ENCODE measurements at places on chromosomes 2 and 18.

- no peak for DNase-seq
These were observed 17.0 kb downstream of the SLC30A6 start for GRCh38 chr2:32182667-32183066.

- DNase-seq: no peak
These were observed 54.8 kb upstream of the PDE1A start for GRCh38 chr2:182481676-182482075.

DNA sequence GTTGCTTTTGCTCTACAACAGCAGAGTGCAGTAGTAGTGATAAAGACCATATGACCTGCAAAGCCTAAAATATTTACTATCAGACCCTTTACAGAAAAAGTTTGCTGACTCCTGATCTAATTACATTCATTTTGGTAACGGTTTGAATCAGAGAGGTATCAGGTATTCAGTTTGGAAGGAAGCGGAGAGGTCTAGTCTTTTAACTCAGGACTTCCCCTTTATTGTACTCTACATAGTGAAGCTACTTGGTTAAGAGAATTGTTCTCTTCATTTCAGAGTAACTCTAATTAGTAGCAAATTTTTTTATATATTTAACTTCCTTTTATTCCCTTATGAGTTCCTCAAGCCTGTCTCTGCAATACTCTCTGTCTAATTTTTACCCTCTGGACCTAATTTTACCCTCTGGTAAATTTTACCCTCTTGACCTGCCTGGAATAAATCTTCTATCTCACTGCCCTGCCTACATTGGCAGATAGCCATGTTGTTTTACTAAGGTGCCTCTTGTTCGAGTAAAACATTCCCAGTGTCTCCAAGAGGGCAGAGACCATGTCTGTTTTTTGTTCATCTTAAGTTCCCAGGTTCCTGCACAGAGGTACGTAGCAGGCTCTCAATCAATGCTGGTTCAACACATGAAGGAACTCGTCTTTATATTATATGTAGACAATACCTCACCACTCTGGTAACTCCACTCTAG, 170.6 kb downstream of the DNAH6 start:
- no peak for DNase-seq

DNA sequence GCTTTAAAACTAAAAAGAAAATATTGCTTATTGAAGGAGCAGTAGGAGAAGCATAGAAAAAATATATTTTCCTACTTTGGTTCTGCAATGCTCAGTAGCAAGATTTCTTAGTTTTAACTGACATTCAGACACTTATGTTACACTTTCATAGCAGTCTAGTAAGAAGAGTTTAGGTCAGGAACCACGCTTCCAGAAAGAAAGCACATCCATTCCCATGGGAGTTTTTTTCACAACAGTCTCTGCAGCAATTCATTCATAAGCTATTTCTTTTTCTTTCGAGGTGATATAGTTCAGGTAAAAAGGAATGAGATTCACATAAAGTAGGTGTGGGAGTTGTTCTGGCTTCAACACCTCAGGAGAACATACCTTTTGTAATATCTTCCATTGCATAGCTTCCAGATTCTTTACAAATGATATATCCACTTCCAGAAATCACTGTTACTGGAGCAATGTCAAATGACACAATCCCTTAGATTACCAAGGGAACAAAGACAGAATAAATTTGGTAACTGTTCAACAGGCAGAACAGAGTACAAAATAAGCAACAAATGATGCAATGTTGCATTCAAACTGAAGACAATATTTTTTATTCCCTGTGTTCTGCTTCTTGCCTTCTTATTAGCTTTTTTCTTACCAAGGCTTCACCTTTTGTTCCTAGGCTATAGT, 95.2 kb upstream of the GULP1 start:
- peak; percentile 83 for DNase-seq

DNA sequence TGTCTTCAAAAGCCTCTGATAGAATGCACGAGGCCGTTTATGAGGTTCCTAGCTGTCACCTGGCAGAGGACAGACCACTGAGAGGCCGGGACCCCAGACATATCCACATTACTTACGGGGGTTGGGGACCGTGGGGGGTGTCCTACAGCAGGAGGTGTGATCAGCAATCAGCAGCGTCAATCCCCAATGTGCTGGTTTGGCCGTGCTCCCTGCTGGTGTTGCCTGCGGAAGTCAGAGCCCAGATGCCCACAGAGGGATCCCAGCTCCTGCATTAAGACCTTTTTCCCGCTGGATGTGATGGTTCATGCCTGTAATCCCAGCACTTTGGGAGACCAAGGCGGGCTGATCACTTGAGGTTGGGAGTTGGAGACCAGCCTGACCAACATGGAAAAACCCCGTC, 20.8 kb upstream of the SP5 start:
- DNase-seq: no peak

GRCh38 chr18:78586586-78586985, 393.0 kb upstream of the SALL3 start:
- no peak for DNase-seq

- DNase-seq: peak; percentile 26
These were observed 135.8 kb upstream of the LTBP1 start for GRCh38 chr2:32810909-32811495.

- no peak for DNase-seq
These were observed 70.6 kb downstream of the CAPN13 start for GRCh38 chr2:30736461-30737325.

DNA sequence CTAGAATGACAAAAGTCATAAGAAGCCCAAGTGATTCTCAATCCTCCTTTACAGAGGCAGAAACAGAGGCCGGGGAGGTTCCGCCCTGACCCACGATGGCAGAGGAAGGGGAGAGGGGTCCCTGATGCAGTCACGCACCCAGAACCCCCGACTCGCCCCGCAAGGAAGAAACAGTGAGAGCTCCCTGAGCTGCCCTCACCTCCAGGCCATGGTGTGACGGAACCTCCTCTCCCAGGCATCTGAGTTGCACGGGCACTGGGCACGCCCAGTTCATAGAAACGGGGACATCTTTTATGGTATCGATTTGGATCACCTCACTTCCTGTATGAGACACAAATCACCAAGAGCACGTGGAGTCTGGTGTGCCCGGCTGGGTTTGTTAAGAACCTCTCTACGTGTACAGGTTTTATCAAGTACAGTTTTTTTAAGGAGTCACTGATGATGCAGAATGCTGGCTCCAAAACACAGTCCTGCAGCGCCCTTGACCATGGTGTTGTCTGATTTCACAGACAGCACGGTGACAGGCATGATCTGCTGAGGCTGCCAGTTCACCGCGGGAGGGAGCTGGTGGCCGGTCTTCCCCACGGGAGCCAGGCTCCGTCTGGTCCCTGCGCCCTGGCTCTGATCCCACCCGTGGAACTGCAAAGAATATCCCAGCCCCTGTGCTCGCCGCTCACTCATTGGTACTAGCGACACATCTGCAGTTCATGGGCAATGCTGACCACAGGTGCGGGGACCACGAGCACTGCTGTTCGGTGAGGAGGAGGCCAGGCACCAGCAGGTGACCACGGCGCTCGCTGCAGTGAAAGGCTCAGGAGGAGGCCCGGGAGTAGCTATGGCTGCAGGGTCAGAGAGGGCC, 35.6 kb downstream of the PXDN start:
- DNase-seq: peak; percentile 51

GRCh38 chr18:42517896-42518295, 562.9 kb downstream of the PIK3C3 start:
- DNase-seq: no peak

DNA sequence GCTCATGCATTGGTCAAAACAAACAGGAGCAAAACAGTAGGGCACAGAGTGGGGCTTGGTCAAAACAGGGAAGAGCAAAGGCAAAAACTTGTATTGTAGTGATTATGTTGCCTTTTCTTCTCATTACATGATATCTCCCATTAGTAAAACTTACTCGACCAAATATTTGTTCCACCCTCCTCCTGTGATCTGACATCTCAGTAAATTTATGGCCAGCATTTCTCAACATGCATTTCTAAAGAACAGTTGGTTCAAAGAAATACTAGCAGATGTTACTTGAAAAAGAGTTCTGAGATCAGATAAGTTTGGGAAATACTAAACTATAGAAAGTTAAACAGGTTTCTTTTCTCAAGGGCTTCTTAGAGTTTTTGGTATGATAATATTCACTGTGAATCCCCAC, 423.1 kb downstream of the FIGN start:
- no peak for DNase-seq

- DNase-seq: peak; percentile 78
These were observed 144.3 kb upstream of the SMAD7 start for GRCh38 chr18:49094979-49095632.

DNA sequence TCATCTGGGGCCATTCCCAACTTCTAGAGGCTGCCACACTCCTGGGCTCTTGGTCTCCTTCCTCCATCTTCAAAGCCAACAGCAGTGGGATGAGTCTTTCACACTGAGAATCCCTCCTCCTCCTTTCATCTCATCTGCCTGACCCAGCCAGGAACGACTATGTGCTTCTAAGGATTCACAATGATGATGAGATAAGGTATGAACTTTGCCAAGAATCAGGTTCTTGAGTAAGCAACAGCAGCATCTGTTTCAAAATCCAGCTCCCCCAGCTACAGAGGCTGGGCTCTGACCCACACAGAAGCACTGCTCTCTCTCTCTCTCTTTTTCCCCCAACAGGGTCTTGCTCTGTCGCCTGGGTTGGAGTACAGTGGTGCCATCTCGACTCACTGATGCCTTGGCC, 46.4 kb downstream of the TIMM21 start:
- no peak for DNase-seq

DNA sequence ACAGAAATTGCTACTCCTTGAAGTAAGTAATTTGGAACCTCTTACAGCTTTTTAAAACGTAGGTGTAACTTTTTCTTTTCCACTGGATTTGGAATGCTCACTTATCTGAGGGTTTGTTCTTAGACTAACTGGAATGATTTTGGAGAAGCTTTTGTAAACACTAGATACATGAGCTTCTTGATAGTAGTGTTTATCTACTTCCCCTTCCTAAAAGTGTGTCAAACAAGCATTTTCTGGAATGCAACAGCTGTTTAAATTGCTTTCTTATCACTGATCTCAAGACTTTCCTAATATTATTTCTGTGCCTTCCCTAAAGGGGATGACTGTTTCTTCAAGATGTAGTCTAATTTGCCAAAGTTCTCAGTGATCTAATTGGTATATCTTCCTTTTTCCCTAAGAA, 282.6 kb downstream of the CCDC178 start:
- DNase-seq: no peak

DNA sequence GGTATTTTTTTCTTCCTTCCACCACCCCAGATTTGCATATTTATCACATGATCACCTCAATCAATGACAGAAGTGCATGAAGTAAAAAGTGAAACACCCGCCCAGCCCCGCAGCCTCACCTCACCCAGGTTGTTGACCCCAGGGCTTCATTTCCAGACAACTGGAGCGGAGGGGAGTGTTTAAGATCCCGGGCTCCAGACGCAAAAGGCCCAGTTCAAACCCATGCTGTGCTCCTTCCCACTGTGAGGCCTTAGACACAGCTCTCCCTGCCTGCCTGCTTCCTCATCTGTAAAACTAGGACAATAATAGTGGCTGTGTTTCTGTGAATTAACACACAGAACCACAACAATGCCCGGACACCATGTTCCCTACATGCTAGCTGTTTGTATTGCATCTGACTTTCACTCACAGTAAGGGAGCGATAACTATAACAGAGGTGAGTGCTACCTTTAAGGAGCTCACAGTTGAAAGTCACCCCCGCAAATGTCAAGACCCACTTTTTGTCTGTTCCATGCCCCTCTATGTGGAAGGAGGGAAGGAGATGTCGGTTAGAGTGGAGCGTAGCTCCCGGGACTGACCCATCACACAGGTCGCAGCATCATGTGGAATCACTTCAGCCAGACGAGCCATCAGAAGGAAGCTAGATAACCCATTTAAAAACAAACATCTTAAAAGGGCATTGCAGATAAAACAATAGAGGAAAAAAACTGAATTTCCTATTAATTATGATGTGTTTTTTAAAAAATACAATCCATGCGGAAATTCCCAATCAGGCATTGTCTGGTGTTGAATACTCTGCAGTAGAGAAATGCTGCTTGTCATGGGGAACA, 77.5 kb upstream of the DAPL1 start:
- DNase-seq: no peak

DNA sequence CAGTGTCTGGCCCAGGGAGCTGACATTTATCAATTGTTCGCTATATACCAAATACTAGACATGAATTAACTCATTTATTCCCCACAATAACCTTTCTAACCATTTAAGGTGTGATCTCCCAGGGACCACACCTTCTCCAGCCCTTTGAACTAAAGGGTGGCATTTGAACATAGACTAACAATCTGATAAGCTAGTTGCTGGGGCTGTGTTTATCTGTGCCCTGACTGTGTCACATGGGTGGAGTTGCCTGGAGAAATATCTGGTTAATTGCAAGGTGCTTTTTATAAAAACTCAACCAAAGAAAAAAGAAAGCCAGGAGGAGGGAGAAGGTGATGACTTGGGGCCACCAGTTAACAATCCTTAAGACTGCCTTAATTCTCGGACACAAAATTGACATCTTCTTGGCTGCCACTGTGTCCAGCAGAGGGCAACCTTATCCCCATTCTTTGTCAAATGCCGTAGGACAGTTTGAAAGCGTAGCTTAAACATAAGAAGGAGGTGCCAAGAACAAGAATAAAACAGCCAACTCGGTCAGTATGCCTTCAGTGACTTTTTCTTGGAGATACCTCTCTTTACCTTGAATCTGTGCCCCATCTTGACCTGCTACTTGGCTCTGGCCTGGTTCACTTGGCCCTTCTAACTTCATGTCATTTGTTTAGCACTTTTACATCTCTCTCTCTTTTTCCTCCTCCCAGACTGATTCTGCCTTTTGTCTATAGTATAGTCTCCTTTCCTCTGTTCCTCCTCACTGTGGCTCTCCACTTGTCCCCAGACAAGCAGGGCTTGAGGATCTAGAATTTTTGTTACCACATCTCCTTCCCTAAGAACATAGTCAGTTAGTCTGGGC, 183.4 kb downstream of the MYO3B start:
- DNase-seq: peak; percentile 65

DNA sequence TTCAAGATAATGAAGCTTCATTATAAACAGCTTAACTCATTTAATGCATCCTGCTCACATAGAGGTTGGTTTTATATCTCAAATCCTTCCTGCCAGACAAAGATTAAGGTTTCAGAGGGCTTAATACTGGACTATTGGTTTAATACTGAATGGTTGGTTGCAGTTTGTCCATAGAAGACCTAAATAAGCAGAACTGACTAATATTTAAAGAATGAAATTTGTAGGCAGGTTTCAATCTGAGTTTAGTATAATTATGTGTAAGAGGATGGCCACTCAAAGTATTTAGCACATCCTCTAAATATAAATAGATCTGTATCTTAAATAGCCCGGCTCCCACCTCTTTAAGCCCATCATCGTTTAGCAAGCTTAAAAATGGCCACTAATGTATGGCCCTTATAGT, 92.5 kb downstream of the EPB41L5 start:
- no peak for DNase-seq

GRCh38 chr18:28657961-28658360, 481.0 kb upstream of the CDH2 start:
- peak; percentile 10 for DNase-seq

GRCh38 chr2:26769089-26769761, 5.1 kb downstream of the SLC35F6 start:
- DNase-seq: peak; percentile 58

- DNase-seq: no peak
These were observed 349.1 kb upstream of the MAP2 start for GRCh38 chr2:209074711-209075110.
